Ureter (tissue), 1 donor: ENCODE measurements at places on chromosomes 2 and 18. TPM values are rescaled to one million over a fixed set of nuclear protein-coding genes. Genes with fewer than 3 reads are reported as not detected.
A peak's percentile ranks its signal among the peaks of the same experiment; 100 is the strongest.

- no peak for DNase-seq
Observed at GRCh38 chr2:99728166-99728565, 238.3 kb upstream of the REV1 start.

DNA sequence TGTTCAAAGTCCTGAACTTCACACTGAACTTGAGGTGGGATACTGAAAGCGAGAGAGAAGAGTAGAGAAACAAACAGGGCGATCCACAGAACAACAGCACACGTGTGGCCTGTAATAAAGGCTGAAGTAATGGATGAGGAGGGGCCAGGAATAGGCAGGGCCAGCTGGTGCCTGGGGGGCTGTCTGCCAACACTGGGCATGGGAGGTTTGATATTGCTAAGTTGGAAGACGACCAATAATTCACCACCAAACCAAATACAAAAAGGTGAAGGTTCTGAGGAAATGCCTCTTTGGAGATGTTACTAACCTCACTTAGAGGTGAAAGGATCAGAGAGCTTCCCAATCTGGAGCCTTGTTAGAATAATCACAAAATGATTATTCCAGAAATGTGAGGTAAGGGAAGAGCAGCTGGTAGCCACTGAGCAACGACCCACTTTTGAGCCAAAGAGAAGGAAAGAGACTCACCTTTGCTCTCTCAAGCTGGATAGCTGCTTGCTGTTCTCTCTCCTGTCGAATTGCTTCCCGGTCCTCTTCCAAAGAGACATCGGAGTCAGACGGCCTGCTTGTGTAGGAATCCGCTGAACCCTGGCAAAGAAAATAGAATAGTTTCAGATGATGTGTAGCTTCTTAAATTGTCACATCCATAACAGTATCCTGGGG lies 54.7 kb upstream of the ARL5A start:
- no peak for DNase-seq

DNA sequence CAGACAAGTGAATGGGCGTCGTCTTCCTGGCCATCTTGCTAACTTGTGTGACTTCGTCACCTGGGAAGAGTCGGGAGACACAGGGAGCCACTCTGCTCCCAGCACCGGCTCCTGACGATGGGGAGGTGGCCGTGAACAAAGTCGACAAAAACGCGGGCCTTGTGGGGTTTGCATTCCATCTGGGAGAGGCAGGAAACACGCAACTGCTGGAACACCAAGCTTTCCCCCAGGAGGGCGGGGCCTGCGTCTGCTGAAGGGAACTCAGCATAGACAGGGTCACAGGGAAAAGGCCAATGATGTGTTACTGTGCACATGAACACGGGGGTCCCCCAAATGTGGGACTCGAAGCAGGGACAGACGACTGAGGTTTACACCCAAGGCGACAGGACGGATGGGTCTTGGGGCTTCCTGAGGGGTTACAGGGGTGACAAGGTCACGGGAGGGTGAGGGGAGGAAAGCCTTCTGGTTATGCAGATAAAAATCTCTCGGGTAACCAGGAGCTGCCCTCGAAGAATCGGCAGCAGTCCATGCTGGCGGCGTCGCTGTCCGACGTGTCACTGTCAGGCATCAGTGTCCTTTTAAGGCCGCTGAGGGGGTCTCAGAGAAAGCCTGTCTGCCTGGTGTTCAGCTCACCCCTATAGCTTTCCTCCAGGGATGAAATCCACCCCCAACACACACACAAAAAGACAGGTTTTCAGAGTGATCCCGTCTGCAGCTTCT lies 28.2 kb upstream of the PRLH start:
- no peak for DNase-seq

Gene IL1RL2
- total RNA-seq: 5.2 TPM

DNA sequence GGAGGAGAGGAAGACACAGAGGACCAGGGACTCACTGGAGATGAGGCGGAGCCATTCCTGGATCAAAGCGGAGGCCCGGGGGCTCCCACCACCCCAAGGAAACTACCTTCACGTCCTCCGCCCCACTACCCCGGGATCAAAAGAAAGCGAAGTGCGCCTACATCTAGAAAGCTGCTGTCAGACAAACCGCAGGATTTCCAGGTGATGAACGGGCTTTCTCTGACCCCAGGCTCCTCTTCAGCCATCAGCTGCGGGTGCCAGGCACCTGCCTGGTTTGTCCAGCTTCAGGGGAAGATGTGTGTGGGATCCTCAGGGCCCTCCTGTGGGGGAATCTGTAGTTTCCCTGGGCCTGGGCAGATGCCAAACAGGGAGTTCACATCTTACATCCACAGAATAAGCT lies 60.4 kb downstream of the DYSF start:
- DNase-seq: no peak

GRCh38 chr2:78980152-78980465 lies 45.4 kb upstream of the REG3G start:
- DNase-seq: no peak

DNA sequence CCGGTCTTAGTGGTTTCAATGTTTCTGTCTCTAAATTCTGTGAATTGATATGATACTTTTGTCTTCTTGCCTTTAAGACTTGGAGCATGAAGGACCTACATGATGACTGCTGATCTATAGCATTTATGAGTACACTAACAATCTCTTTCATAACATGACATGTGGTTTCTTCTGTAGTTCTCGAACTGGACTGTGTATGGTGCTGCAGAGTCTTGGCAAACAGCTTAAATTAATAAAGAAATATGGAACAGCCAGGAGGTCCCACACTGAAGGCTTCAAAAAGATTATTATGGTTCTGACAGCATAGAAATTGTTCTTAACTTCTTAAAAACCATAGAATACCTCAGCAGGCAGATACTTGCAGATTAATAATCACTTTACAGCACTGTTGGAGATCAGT lies 145.0 kb downstream of the DCC start:
- DNase-seq: no peak

Gene CNDP1
- total RNA-seq: 0.31 TPM

- DNase-seq: no peak
Observed at GRCh38 chr2:238655974-238656722, 191.7 kb upstream of the TWIST2 start.

DNA sequence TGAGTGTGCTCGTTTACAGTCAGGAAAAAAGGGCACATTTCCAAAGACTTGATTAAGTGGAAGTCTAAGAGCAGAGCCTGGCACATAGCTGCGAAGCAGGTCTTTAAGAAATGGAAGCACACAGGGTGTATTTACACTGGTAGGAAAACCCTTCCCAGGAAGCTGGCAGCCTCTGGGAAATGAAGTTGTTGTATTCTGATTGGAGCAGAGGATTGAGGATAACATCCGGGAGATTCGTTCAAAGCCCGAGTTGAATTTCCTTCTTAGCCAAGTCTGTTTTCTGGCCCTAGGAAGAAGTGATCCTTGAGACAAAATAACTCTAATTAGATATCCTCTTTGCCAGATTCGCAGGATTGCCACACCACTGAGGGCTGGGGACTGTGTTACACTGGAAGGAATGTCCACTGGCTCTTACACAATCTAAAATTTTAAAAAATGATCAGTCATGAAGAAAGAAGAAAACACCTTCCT lies 75.9 kb downstream of the ITGB1BP1 start:
- peak; percentile 55 for DNase-seq

GRCh38 chr2:21800356-21800755 lies 676.6 kb downstream of the TDRD15 start:
- no peak for DNase-seq

Gene SULT1C2
- 4.1 TPM for total RNA-seq

Gene CD207
- 1.3 TPM for total RNA-seq

Gene ABCG8
- not detected for total RNA-seq

DNA sequence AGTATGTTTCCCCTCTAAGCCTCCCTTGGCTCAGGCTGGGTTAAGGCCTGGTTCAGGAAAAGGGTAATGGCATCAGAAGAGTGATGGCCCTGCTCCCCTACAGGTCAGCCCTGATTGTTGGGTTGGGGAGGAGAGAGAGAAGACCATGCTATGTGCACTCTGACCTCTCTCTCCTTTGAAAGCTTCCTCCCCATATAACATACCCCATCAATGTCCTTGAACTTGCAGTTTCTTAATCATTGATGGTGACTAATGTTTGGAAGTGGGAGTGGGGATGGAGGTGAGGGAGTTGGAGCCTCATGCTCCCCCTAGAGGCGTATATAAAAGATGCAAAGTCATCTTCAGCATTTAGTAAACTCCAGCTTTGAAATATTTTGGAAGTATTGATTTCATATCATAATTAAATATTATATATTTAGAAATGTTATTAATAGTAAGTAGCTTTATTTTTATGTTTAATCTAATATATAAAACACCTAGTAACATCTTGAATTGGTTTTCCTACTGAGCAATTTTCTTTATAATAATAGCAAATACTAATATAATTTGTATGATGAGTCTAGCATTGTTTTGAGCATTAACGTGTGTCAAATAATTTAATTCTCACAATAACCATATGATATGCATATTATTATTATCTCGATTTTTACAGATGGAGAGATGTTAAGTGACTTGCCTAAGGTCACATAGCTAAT lies 8.8 kb downstream of the PLCL1 start:
- DNase-seq: no peak

DNA sequence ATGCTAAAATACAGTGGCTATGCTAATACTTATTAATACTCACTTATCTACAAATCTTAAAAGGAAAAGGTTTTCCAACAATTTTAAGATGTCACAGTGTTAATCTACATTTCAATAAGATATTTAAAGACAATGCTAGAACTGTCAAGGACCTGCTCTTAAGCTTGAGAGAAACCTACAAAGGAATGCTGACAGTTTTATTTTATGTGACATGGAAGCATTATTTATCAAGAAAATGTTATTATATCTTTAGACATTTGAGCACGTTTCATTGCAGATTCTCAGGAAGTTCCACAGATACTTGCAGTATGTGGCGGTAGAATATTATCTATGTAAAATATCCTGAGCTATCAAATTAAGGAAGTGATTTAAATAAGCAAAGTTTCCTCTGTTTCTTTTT lies 1255.7 kb upstream of the ZEB2 start:
- DNase-seq: no peak

DNA sequence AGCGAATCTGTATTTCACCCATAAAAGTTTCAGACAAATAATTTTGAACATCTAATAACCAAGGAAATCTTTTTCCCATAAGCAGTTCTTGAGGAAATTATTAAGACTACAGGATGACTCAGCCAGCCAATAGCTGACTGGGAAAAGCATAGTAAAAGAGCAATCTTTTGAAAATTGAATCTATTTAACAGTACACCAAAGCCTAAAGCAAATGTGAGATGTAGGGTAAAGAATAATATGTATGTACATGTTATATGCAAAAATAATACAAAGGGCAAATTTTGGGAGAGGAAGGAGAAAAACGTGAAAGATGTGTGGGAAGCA lies 12.6 kb upstream of the KDSR start:
- no peak for DNase-seq
